ENCODE measurements at places on chromosomes 11 and 22.
A peak's percentile ranks its signal among the peaks of the same experiment; 100 is the strongest.

GRCh38 chr11:119754656-119755355, 25.8 kb upstream of the NECTIN1 start:
- no peak for DNase-seq

- DNase-seq: no peak
These were observed 12.8 kb downstream of the GGA1 start for GRCh38 chr22:37621352-37621860.

DNA sequence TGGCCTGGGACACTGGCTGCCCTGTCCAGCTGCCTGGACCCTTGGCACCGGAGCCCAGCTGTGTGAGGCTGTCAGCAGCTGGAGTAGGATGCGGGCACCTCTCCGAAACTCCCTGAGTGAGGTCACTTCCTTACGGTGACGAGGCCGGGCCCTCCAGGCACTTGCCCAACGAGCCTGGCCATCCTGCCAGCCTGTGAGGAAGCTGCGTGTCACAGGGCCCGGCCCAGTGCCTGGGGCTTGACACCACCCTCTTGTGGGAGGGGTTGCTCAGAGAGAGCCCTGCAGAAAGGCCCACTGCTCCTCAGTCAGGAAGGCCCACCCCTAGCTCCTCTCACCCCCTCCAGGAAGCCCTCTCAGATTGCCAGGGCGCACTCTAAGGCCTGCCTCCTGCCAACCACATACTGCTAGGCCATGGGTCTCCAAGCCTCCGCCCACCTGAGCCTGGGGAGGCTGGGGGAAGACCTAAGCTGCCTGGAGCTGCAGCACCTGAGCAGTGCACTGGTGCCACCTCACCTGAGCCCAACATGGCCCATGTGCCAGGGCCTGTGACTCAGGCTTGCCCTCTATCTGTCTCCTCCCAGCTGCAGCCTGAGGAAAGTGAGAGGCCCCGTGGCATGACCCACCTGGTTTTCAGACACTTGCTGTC, 4.3 kb upstream of the PHLDA2 start:
- DNase-seq: no peak

- no peak for DNase-seq
These were observed 936 bp downstream of the CECR2 start for GRCh38 chr22:17370026-17370765.

GRCh38 chr22:47340851-47341436, 578.5 kb downstream of the TBC1D22A start:
- no peak for DNase-seq

DNA sequence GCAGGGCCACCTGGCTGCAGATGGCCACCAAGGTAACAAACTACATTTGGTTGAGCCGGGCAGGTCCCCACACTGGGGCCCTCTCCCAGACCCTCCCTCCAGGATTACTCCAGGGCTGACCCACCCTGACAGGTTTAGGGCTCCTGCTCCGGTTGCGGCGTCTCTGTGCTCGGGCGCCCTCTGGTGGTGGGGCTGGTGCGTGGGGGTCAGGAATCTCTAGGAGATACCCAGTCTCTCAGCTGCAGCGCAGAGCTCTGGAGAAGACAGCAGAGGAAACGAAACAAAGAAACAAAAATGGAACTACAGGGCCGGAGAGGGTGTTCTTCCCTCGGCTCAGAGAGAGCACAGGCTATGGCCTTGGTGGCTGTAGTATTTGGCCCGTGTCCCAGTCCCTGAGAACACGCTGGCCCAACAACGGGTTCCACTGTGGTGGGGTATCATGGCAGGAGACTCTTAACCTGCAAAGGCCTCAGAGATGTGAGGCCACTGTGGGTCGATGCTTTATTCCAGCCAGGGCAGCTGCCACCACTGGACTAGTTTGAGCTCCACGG, 2.4 kb downstream of the C11orf96 start:
- no peak for DNase-seq

DNA sequence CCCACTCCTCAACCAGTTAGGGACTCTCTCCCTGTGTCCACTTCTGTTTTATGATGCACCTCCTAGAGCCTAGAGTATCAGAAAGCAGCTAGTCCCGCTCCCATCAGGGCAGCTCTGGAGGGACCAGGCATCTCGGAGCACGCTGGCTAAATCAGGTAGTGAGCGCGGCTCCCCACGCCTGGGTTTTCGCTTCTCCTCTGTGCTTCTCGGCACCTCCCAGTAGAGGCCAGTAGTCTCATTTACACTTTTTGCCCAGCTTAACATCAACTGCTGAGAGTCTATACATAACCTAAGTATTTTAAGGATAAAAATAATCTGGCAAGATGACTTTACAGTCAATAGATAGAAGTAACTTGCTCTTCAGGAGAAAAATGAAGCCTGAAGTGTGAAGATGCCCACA, 473.8 kb downstream of the OPCML start:
- no peak for DNase-seq

GRCh38 chr11:12512132-12512531, 134.8 kb downstream of the PARVA start:
- DNase-seq: no peak

- DNase-seq: peak; percentile 26
These were observed 92.0 kb upstream of the KCNQ1OT1 start for GRCh38 chr11:2791521-2792380.

GRCh38 chr22:17101475-17102296, 16.9 kb downstream of the IL17RA start:
- DNase-seq: no peak

DNA sequence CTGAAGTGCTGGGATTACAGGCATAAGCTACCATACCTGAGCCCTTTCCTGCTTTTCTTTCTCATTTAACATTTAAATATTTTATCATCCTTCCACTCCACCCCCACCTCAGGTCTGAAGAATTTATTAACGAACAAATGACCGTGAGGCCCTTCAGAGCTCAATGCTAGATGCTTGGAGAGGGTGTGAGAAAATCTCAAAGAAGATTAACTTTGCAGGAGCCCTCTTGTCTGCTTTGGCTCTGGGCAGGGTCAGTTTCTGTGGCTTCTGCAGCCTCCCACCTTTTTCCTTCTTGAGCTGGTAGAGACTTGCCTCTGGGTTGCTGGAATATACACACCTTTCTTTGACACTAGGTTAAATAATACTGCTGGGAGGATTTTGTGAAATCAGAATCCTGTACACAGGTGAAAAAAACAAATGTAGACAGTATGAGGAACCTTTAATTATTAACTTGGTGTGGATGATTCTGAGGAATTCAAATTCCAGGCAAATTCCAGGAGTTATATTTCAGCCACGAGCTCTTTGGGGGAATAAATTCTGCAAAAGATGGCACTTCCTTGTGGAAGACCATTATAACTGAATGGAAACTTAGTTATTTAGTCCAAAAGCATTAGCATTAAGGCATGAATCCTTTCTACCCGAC, 3.4 kb upstream of the ZBTB44 start:
- no peak for DNase-seq

GRCh38 chr11:92264350-92264749, 39.7 kb downstream of the FAT3 start:
- no peak for DNase-seq
